Stimulated activated CD4-positive, alpha-beta T cell treated with anti-CD3 and anti-CD28 coated beads, Interleukin-2, amount 100 ng/mL, for 48 hours (primary cell): ENCODE measurements at places on chromosomes 12 and 14.

GRCh38 chr12:65392491-65392890 is 114.0 kb downstream of the MSRB3 start:
- no peak for DNase-seq

GRCh38 chr12:113422886-113423669 is 898 bp downstream of the SDSL start:
- DNase-seq: no peak

GRCh38 chr12:9588749-9589148 is 19.0 kb downstream of the KLRB1 start:
- no peak for DNase-seq

DNA sequence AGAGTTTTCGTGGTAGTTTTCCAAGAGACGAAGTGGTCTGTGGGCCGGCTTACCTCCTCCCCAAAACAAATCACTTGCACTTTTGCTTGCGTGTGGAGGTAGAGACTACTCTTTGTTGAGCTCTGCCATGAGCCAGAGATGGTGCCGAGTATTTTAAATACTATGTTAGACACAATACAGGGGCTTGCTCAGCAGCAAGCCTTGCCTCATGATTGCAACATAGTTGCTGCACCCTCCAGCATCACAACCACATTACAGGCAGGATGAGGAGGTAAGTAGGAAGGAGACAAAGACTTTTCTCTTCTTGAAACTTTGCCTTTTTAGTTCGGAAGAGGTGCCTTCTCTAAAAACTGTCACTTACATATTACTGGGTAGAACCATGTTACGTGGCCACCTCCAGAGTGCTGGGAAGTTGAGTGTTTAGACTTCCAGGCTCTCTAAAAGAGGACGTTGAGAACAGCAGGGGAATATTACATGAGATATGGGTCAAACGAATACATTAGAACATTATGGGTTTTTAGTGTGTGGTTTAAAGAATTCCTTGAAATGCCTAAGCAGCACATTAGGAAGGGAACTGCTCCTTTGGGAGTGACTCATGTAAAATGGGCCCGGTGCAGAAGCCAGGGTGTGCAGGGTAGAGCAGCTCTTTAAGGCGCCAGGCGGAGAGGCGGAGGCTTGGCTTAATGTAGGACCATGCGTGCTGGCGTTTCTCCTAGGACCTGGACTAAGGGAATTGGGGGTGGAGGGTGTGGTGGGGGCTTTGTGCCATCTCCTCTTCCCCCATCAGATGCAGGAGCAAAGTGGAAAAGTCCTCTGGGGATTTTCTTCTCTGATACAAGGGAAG is 110.6 kb upstream of the PRMT8 start:
- no peak for DNase-seq

GRCh38 chr12:107515446-107515958 is 170.1 kb upstream of the PWP1 start:
- peak; percentile 6 for DNase-seq

GRCh38 chr14:71533390-71533789 is 398.8 kb upstream of the RGS6 start:
- no peak for DNase-seq

DNA sequence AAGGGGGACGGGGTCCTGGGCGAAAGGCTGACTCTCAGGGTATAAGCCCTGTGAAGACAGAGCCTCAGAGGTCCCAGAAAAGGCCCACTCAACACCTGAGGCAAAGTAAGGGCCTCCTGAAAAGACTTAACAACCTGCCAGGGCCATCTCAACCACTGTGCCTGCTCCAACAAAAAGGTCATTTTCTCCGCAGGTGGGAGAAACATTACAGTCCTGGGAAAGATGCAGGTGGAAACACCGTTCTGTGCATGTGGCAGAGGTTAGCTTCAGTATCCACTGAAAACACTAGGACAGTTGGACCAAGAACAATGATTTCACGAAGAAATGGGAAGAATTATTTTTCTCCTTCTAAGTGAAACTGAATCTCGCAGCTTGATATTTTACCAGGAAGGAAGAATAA is 50.9 kb downstream of the CCDC88C start:
- no peak for DNase-seq

DNA sequence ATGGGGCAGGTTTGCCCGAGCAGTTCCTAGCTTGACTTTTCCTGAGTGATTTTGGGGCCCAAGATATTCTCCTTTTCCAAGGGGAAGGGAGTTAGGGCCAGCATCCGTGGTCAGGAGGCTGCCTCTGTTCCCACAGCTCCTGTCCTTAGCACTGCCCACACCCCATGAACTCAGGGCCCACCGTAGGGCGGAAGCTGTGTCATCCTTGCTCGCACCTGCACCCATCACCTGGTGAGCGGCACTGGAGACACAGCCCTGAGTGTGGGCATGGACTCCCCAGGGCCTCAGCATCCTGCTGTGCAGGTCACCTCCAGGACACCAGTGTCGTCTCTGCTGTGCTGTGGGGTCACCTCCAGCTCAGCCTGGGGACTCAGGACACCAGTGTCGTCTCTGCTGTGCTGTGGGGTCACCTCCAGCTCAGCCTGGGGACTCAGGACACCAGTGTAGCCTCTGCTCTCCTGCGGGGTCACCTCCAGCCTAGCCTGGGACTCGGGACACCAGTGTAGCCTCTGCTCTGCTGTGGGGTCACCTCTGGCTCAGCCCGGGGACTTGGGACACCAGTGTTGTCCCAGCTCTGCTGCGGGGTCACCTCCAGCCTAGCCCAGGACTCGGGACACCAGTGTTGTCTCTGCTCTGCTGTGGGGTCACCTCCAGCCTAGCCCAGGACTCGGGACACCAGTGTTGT is 322.9 kb downstream of the ADGRD1 start:
- DNase-seq: no peak

DNA sequence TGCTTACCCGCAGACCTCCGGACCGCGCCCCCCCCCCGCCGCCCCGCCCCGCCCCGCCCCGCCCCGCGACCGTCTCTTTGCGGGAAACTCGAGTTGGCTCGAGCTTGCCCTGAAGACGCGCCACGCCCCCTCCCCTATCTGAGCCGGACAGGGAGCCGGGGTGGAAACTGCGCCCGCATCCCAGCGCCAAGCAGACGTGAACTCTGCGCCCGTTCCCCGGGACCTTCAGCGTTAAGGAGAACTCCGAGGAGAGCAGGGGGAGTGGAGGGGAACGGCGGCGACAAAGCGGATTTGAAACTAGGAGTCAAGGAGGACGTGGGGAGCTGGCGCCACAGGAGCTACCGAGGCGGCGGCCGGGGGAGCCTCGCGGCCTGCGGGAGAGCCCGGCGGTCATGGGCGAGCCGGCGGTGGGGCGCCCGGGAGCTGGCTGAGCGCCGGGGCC is at the start of gene KCNK13:
KCNK13 (plus strand) TSS at position 310 of the 442 bp plus-strand sequence. CDS start 212 bp downstream, outside the sequence.
- no peak for DNase-seq

DNA sequence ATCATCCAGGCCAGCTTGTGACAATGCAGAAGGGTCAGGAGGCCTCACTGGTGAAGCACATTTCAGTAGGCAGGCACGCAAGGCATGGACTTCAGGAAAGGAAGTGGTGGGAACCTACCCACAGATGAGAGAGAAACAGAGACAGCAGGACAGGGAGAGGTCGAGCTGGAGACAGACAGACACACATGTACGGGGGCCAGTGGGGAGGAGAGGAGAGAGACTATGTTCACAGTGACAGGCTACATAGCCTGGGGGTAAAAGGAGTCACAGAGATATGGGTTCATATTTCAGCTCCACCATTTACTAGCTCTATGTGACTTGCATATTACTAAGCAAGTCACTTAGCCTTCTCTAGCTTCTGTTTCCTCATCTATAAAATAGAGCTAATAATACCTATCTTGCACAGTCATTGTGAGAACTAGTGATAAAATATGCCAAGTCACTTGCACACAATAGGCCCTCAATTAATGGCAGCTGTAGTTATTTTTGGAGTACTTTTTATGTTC is 91.1 kb upstream of the FUT8 start:
- no peak for DNase-seq

DNA sequence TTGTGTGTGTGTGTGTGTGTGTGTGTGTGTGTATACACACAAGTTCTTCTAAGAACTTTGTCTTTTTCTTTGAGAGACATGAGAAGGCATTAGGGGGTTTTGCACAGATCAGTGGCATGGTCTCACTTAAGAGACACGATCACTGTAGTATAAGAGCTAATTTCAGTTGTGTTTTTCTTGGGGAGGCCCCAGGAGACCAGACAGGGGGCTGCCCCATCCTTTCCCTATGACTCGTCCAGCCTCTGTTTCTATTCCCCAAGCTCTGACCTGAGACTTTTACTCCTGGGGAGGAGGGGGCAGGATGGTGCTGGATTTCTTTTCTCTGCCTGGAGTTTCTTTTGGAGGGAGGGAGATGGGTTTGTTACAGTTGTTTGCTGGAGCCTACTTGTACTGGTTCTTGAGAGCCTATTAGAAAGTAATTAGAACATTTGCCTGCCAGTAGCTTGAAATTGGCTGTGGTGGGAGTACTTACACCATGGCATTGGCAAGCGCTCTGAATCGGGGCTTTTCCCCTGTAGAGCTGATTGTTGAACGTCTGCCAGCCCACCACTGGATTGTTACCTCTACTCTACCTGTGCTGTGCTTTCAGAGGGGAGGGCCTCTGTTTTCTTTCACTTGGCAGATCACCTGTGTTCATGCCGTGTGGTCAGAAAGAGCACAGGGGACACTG is 109.5 kb downstream of the TSPAN9 start:
- no peak for DNase-seq
